ENCODE measurements at places on chromosomes 1 and 21.
A peak's percentile ranks its signal among the peaks of the same experiment; 100 is the strongest.

GRCh38 chr1:192554904-192555303, 20.7 kb upstream of the RGS1 start:
- no peak for DNase-seq

DNA sequence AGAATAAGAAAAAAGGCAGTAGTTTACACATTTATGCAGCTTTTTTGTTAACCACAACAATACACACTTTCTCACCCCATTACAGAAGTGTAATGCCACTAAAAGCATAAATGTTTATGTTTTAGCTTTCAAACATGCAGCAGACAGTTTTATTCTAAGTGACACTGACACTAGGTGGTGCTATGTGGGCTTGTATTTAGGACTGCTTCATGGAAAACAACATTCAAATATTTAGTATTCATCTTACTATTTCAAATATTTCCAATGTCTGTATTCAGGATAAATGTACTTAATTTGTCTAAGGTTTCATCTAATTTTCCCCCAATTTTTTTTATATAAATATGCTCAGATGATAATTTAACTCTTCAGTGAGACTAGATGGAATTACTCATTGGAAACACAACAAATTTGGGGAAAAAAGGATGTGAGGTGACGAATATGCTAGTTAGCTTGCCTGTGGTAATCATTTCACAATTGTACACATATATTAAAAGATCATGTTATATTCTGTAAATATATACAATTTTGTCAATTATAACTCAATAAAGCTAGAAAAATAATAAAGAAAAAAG, 71.4 kb downstream of the USP1 start:
- no peak for DNase-seq

- no peak for DNase-seq
Observed at GRCh38 chr1:3944578-3945125, 44.6 kb upstream of the C1orf174 start.

GRCh38 chr21:24294171-24294570, 1313.1 kb downstream of the MRPL39 start:
- DNase-seq, result no peak

GRCh38 chr1:231107151-231107550, 54.7 kb upstream of the TRIM67 start:
- DNase-seq, result no peak

- DNase-seq, result no peak
Observed at GRCh38 chr1:245441689-245442088, 286.9 kb downstream of the KIF26B start.

GRCh38 chr1:101242324-101243050, 5.7 kb downstream of the S1PR1 start:
- DNase-seq, result no peak

GRCh38 chr1:64834734-64835133, 89.9 kb downstream of the RAVER2 start:
- no peak for DNase-seq

GRCh38 chr1:65939636-65940035, 146.9 kb downstream of the PDE4B start:
- peak; percentile 54 for DNase-seq

GRCh38 chr21:44414291-44415072, 40.8 kb upstream of the LRRC3 start:
- peak; percentile 82 for DNase-seq

- peak; percentile 76 for DNase-seq
Observed at GRCh38 chr1:201042779-201043461, 19.4 kb upstream of the KIF21B start.

DNA sequence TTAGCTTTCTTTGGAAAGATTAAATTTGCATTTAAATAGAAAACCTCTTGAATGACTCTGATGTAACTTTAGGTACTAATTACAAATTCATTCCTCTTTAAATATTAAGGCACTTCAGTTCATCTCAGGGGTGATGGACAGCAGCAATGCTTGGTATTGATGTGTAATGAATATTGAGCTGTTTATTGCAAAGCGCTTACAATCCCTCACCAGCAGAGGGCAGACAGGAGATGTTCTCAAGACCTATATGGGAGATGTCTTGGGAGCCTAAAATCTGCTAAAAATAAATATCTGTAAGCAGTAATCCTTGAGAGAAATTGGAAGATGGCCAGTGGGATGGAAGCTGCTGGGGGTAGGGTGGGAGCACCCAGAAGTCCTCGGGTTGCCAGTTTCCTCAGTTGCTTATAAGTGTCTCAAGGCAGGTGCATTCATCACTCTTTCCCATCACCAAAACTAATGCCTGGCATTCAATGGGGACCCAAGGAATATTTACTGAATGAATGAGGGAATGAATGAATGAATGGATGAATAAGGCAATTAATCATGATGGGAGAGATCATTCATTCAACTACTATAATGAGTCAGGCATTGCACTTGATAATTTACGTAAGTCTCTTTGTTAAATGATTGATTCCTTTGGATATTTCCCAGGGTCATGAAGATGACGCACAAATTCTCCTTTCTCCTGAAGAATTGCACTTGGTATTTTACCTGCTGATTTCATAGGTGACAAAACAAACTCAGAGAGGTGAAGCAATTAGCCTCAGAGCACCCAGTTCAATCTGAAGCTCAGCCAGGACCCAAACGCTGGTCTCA, 2.3 kb downstream of the KLHDC8A start:
- DNase-seq, result peak; percentile 41

DNA sequence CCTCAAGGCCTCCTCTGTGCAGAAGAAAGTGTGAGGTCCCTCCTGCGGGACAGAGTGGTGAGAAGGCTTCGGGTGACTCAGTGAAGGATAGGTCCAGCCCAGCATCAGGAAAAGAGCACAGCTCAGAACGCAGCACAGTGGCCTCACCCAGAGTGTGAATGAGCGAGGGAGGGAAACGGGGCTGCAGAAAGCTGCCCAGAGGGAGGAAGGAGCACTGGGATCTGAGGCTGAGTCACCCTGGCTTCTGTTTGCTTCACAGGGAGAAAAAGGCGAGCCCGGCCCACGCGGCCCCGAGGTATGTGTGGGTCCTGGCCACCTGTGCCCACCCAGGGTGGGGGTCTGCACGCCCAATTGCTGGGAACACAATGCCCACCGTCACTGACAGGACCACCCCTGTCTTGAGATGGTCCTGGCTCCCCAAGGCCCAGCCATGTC, 24.3 kb downstream of the COL6A2 start:
- DNase-seq, result peak; percentile 1

DNA sequence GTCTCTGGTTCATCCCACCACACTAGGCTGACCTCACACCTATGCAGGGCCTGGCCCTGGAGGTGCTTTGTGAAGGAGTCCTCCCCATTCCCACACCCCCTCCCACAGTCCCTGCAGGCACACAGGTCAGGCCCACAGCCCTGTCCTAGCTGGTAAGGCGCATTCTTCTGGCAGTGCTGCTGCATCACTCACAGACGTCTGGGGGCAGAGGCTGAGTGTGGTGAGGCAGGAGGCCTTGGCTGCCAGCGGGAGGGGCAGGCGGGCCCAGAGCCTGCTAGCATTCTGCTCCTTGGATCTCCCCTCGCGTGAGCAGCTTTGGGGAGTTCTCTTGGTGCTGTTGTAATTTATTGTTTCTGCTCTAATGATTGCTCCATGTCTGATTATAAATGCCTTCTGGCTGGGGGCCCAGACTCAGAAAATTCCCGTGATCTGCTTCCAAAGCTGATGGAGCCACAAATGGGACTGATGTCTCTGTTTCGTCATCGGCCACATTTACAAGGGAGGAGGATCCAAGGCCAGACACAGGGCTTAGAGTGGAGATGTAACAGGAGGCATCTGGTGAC, 62.9 kb downstream of the TRABD2B start:
- DNase-seq, result no peak

DNA sequence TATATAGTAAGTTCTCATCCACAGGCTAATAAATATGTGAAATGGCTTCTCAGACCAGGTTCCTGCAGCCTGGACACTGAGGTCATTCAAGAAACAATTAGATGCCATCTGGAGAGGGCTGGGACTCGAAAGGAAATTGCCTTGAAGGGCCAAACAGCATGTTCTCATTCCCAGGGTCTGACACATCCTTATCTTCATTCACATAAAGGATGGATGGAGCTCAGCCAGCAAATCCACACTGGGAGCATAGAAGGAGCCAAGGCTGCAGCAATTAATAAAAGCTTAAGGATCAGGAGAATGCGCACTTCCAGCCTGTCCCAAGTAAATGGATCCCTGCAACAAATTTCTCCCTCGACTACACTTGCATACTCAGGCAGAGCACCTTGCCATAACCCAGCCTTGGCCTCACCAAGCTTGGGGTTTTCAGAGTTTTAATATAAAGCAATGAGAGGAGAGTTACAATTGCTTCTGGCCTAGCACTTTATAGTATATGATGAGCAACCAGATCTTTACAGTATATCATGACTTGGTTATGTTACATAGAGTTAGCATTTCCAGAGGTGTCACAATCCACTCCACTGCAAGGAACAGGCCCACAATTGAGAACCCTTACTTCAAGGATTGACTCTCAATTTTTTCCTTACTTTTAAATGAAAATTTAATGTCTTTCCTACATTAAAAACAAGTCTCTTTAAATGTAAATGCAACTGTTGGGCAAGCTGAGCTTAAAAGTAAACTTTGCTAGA, 55.9 kb downstream of the BCAR3 start:
- DNase-seq, result no peak

DNA sequence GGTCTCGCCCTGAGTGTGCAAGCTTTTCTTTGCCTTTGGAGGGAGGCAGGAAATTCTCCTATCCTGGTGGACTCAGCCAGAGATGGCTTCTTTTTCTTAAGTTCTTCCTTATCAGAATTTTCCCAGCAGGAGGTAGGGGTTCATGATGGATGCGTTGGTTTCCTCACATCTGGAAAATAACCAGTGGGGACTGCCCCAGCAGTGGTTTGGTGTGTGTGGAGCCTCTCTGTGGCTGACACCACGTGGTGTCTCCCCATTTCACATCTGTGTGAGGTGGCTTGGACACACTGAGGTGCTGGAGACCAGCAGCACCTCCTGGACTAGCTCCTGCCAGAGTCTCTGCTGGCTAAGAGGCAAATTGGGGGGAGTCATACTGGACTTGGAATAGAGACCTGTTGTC, 32.6 kb downstream of the B3GALT5 start:
- peak; percentile 21 for DNase-seq

DNA sequence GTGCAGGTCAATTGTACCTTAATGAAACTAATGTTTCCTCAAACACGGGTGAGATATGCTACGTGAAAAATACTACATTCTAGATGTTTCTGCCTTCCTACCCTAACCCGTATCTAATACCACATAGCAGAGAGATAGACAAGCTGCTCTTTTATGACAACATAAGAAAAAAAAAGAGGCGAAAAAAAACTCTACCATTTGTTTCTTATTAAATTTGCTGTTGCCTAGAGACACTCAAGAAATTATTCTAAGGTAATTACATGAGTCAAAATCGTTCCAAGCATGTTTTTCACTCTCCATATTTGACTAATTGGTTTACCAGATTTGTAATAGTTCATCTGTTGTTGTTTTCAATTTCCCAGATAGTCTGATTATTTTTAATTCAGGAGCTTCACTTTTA, 27.4 kb downstream of the PALMD start:
- no peak for DNase-seq

DNA sequence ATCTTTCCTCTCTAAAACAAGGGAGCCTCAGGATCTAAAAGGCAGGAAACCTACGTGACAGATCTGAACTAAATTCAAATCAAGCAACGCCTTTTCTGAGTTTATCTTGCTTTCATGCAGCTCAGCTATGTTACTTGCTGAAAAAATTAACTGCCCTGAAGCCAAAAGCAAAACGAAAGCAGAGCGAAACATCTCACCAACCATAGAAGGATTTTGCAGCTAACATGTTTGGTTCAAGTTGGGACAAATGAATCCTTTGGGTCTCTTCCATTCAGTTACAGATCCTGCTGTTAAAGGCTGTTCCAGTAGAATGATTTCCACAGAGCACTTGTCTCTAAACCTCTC, 482 bp downstream of the SLC2A5 start:
- DNase-seq, result no peak

DNA sequence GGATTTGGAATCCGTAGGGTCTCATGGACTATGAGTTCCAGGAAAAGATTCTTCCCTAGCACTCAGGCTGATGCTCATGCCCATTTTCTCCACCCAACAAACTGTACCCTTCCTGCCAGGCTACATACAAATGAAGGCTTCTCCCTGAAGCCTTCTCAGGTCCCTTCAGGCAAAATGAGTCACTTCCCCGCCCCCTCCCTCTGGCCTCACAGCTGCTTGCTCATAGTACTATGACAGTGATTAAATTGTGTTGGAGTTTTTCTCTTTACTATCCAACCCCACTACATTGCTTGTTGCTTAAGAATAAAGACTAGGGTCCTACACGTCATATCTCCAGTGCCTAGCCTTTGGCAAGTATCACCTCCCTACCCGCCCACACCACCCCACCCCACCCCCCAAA, 207.6 kb upstream of the NFIA start:
- DNase-seq, result no peak

DNA sequence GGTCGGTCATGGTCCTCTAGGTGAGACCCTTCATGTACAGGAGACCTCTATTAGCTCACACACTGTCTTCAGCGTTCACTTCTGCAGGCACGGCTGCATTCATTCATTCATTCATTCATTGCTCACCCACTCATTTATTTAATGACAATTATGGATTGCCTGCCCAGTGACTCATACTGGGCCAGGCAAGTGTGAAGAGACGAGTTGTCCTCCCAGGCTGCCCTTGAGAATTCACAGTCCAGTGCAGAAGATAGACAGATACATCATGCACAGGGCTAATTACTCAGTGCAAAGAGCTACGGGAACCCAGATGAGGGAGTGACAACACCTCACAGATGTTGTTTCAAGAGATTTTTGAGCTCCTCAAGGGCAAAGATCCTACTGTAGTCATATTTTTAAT, 248.4 kb downstream of the TNR start:
- no peak for DNase-seq

- DNase-seq, result no peak
Observed at GRCh38 chr1:22359427-22359826, 92.2 kb upstream of the ZBTB40 start.

GRCh38 chr1:230542054-230542453, 100.2 kb upstream of the COG2 start:
- DNase-seq, result no peak

DNA sequence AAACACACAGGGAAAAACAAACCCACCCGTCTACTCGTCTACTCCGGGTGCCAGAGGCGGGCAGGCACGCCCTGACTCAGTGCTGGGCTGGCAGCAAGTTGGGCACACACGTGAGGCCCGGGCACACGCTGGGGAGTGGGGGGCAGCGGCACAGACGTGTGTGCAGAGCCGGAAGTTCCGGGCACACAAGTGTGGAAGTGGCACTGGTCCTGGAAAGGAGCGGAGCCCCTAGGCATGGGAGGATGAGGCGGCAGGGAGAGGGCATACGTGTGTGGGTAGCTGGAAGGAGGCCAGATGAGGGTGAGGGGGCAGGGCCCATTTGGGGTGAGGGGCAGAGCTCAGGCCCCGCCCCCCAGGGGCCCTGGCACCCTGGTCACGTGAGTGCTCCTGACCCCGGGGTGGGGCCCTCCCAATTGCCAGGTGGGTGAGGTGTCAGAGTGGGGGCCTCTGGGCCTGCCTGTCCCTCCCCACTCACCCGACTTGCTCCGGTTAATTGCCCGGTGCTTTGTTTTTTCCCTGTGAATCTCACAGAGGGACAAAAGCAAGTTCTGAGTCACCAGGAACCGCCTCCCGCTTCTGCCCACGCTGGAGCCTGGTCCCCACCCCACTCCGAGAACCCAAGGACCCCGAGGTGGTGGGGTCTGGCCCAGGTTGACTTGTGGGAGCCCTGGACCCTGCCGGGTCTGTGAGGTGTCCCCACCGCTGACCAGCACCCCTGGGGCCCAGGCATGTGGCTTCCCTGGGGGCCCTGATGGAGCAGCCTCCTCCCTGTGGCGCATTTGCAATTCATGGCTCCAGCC, 104.8 kb upstream of the CASZ1 start:
- DNase-seq, result no peak

GRCh38 chr21:24948186-24948585, 659.1 kb downstream of the MRPL39 start:
- DNase-seq, result no peak

- no peak for DNase-seq
Observed at GRCh38 chr1:186297439-186298045, 77.5 kb downstream of the TPR start.
